ENCODE measurements at places on chromosomes 16 and 17. TPM values are rescaled to one million over a fixed set of nuclear protein-coding genes. Genes with fewer than 3 reads are reported as not detected.

DNA sequence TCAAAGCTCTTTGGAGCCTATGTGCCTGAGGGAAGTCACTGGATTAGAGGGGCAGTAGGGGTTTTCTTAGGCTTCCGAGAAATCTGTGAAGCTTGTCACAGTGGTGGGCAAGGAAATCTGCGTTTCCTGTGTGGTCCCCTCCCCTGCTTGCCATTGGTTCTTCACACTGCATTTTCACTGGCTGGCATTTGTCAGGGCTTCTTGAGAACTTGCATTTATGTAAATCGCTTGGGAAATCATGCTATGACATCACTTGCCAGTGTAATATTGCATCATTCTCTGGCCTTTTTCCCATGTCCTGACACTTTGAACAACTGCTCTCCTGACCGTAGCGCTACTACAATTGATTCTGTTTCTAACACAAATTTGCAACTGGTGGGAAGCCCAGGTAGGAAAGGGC is 1.8 kb downstream of the CACNG3 start:
- no peak for DNase-seq

DNA sequence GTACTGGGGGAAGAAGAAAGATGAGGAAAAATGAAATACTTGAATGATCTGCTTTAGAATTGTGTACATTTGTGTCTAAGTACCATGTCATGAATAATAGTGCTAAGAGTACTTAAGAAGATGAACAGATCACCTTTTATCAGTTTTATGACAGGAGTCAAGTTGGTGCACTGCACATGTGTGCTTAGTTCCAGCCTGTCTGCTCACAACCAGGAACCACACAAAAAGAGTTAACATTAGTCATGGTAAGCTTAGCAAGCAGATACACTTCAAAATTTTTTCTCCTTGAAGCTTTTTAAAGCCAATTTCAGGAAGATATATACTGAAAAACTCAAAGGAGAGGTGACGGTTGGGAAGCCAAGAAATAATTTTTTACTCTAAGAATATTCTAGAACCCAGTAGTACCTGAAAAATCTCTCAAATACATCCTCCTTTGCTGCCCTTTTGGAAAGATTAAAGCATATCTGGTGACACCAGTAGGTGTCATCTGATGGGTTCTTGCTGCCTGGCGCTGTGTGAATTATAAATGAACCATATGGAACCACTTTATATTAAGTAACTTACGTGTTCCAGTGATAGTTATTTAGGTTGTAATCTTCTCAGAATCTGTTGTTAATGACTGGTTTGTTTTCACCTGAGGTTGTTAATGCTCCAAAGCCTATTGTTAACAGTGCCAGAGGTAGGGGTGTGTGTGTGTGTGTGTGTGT is 93.4 kb downstream of the MSI2 start:
- no peak for DNase-seq

GRCh38 chr16:1178295-1178910 is 25.5 kb downstream of the CACNA1H start:
- DNase-seq, result no peak

GRCh38 chr17:18364166-18364565 is 816 bp upstream of the SHMT1 start:
- no peak for DNase-seq

SPATA22 gene
- 0.80 TPM for total RNA-seq

GRCh38 chr17:10197362-10197720 is 1.1 kb downstream of the GAS7 start:
- no peak for DNase-seq

NGFR gene
- total RNA-seq, result 0.22 TPM

DNA sequence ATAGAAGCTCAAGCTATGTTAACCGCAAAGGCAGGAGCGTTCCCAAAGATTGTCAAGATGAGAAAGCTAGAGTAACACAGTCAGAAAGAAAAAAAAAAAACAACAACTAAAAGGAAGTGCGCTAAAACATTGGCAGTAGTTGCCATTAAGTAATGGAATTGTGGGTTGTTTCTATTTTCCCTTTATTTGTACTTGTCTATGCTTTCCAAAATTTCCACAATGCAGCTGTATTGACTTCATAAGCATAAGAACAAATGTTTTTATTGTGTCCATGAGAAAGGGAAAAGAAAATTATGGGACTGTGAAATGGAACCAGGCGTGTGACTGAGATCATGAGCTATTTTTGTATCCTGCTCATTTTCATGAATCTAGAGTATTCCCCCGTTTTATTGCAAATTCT is 153.4 kb downstream of the TMEM114 start:
- no peak for DNase-seq

LDHD gene
- total RNA-seq, result not detected

GRCh38 chr17:75130632-75131277 is 787 bp downstream of the NT5C start:
- DNase-seq, result peak; percentile 72

DNA sequence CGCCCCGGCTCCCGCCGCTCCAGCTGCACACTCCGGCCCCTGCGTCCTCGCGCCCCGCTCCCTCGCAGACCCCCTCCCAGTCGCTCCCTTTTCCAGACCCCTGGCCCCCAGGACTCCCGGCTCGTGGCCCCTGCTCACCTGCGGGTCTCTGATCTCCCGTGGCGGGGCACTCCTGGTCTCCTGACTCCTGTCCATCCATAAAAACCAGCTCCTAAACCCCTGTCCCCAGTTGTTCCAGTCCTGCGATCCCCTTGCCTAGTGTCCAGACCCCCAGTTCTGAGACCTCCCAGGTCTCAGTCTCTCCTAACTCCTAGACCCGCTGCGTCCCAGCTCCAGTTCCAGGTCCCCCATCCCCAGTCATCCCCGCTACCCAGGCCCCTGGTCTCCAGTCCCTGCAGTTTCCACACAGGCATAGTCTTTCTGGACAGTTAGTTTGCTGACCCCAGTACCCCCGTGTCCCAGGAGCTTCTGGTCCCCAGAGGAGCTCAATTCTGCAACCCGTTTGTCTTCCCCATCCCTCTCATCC is 379 bp downstream of the SNX29 start:
- no peak for DNase-seq

DCTN5 gene
- 46.9 TPM for total RNA-seq

DNA sequence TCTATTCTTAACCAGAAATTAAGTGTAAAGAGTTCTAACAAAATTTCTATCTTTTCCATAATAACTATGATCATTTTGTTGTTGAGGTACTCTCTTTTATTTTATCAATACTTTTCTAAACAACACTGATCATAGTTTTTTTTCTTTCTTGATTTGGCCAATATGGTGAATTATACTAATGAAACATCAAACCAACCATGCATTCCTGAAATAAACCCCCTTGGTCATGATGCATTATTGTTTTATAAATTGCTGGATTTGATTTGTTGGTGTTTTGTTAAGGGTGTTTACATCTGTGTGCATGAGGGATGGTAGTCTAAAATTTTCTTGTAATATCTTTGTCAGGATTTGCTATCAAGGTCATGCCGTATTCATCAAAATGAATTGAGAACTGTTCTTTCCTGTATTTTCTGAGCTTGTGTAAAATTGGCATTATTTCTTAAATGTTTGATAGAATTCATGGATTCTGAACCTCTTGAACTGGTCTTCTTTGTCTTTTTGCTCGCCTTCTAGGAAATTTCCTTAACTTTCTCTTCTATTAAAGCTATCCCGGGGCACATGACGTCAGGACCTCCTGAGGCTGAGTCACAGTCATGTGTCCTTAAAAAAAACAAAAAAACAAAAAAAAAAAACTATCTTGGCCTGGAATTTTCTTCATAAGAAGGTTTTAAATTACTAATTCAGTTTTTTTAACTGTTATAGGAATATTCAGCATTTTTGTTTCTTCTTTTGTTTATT is 3.9 kb upstream of the TRIM25 start:
- DNase-seq, result no peak

Data from CD4-positive, alpha-beta T cell (primary cell).